AG10803 (cell line): ENCODE measurements at places on chromosomes 5 and 9.

DNA sequence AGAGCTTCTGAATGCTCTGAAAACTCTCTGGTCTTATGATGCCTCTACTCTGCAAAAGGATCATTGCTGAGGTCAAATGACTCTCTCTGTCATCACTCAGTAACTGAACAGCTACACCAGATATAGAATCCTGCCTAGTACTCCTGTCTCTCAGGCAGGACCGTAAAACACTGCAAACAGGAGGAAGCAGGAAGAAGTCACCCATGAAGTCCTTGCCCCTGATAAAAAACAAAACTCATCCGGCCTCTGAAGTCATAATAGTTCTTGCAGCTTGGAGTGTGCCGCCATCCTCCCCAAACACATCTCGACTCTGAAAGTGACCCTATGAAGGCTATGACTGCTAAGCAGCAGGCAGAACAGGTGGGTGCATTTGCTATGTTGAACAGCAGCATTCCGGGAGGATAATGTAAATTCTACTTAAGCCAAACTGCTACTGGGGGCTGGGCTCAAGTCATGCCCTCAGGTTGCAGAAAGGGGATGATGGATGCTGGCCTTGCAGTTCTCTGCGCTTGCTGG lies 81.9 kb upstream of the FAM169A start:
- DNase-seq, result no peak

- peak; percentile 73 for DNase-seq
These were observed 42.0 kb downstream of the TRPM3 start for GRCh38 chr9:71079451-71079850.

GRCh38 chr5:10288592-10289219 lies 19.0 kb downstream of the CMBL start:
- DNase-seq, result no peak

DNA sequence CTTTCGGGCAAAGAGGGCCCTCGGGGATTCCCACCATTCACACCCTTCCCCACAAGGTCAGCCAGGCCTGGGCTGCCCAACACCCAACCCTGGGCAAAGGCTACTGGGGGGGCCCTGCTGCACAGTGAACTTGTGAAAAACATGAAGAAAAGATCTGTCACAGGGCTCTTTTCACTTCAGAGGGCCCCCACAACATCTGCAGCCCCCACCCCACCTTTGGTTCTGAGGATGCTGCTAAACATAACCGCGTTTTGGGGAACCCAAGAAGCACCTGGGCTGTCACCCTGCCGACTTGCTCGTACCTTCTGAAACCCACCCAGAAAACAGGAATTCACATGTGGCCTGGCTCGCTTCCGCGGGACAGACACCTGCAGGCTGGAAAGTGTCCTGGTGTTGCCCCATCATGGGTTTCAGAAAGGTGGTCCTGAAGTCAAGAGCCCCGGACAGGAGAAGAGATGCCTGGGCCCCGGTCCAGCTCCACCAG lies 29.3 kb downstream of the B4GALT1 start:
- DNase-seq, result no peak

- DNase-seq, result no peak
These were observed 101.2 kb upstream of the GDNF start for GRCh38 chr5:37940931-37941623.

- DNase-seq, result no peak
These were observed 29.3 kb upstream of the SNX2 start for GRCh38 chr5:122745597-122745996.

DNA sequence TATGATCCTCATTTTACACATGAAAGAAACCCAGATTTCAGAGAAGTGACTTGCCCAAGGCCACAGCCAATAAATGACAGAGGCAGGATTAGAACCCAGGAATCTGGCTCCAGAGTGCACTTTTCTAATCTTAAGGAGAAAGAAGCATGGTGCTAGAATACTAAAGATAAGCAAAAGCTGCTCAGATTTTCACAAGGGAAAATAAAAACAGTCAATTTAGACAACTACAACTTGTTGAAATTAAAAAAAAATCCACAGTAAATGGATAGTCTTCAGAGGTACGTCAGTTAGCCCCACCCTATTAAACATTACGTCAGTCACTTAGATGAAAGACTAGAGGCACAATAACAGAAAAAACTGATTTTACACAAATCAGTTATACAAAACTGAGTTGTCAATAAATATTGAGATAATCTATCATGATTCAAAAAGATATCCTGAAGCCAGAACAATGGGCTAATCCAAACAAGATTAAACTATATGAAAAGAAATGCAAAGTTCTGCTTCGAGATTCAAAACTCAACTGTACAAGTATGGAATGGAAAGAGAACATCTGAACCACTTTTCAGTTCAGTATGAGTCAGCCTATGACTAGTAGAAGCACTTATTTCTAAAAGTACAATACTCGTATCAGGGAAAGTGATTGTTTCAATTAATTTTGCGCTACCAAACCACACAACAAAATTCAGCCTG lies 9.3 kb downstream of the TMEM245 start:
- peak; percentile 60 for DNase-seq

- no peak for DNase-seq
These were observed 2.9 kb downstream of the UIMC1 start for GRCh38 chr5:177003649-177004048.

GRCh38 chr9:128145951-128146351 lies 3.3 kb upstream of the LCN2 start:
- no peak for DNase-seq

GRCh38 chr5:3489239-3489843 lies 106.3 kb upstream of the IRX1 start:
- DNase-seq, result no peak

- DNase-seq, result no peak
These were observed 138.3 kb downstream of the GPBP1 start for GRCh38 chr5:57311921-57312735.
